KG1 (cell line): ENCODE measurements at places on chromosomes 12 and 14.

- DNase-seq = no peak
Observed at GRCh38 chr14:61836807-61837206, 74.6 kb downstream of the SNAPC1 start.

GRCh38 chr12:99513066-99513465 is 134.5 kb upstream of the GARIN6 start:
- DNase-seq = no peak

DNA sequence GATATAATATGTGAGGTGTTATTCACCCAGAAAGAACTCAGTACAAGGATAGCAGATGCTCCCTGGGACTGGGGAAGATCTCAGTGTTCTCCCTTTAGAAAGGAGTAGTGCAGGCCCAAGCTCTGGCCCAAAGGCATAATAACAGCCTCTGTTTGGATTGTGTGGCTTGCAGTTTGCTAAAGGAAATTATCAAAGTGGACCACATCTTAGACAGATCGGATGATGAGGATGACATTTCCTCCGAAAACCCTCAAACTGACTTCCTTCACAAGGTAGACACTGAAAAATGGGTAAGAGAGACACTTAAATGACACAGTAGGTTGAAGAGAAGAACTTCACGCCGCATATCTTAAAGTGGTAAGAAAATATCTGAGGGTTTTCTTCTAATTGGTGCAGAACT is 26.1 kb downstream of the SMCO2 start:
- no peak for DNase-seq

- DNase-seq = no peak
Observed at GRCh38 chr12:27592548-27592947, 68.5 kb downstream of the PPFIBP1 start.

DNA sequence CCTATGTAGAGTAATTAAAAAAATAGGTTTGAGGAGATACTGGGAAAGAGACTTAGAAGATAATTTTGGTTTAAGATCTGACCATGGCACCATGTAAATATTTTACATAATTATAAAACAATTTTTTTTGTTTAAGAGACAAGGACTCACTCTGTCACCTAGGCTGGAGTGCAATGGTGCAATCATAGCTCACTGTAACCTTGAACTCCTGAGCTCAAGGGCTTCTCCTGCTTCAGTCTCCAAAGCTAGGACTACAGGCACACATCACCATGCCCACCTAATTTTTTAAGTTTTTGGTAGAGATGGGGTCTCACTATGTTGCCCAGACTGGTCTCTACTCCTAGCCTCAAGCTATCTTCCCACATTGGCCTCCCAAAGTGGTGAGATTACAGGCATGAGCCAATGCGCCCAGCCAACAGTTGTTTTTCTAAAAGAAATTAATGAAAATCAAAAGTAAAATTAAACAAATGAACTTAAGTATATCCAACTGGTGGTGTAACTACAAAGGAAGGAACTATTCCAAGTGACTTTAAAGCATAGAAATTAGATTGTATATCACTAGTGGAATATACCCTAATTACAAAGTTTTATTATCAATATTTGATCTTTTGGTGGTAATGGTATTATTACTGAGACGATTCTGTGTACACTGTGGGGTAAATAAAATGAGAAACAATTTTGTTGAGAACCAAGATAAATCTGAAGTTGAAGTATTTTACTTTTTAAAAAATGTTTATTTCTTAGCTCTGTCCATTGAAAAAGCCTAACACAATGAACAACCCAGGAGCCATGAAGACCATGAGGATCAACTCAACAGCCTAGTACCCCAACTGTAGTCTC is 29.1 kb downstream of the COCH start:
- no peak for DNase-seq

DNA sequence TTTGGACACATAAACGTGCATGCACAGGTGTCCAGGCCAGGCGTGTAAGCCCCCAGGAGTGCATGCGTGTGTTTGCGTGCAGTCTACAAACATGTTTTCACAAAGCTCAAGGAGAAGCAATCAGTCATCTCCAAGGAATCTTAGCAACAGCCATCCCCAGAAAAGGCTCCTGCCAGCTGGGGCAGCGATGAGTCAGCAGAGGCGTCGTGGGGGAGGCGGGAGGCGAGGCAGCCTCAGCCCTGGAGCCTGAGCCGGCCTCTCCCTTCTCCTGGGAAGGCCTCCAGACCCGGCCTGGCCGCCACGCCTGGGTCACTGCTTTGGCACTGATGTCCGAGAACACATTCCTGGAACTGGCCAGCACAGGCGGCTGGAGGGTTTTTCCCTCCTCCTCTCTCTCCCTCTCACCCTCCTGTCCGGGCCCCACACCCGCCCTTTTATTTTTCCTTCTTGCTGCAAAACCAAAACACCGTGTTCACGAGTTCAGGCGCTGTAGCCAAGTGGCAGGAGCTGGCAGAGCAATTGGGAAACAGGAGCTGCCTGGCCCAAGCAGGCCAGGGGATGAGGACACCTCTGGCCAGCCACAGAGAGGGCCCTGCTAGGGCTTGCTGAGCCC is 92.7 kb downstream of the LRRC74A start:
- no peak for DNase-seq

- no peak for DNase-seq
Observed at GRCh38 chr14:45084946-45085346, 1.0 kb downstream of the PRPF39 start.

GRCh38 chr14:106518054-106518943 is 991.9 kb downstream of the TMEM121 start:
- no peak for DNase-seq

DNA sequence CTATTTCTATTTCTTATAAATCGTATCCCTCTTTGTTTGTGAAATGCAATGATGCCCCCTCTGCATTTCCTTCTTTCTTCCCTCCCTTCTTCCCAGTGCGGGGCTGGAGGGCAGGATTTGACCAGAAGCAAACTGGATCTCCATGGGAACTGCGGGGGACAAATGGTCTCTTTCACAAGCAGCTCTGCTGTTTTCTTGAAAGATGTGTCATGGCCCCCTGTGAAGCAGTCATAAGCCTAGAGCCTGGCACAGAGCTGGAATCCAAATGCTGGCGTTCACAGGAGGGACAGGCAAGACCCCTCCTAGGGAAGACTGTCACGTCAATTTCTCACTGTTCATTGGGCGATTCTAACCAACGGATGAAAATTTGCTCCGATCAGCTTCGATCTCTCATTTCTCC is 203.5 kb upstream of the NOS1 start:
- no peak for DNase-seq

GRCh38 chr14:30854492-30854891 is 19.9 kb upstream of the COCH start:
- DNase-seq = no peak
